ENCODE measurements at places on chromosomes 2 and 18.

- DNase-seq, result no peak
Observed at GRCh38 chr2:177338177-177338721, 54.3 kb upstream of the AGPS start.

GRCh38 chr2:195683174-195683573, 26.1 kb downstream of the SLC39A10 start:
- no peak for DNase-seq

- no peak for DNase-seq
Observed at GRCh38 chr2:26674002-26674751, 18.3 kb upstream of the KCNK3 start.

GRCh38 chr18:25140124-25140961, 211.6 kb downstream of the ZNF521 start:
- DNase-seq, result no peak

GRCh38 chr18:59079264-59079663, 60.4 kb upstream of the SEC11C start:
- no peak for DNase-seq

- no peak for DNase-seq
Observed at GRCh38 chr2:85011098-85011497, 40.1 kb downstream of the KCMF1 start.

GRCh38 chr2:161426922-161427663, 11.0 kb downstream of the TBR1 start:
- DNase-seq, result no peak

GRCh38 chr2:139162456-139162855, 382.3 kb upstream of the NXPH2 start:
- no peak for DNase-seq

GRCh38 chr2:1736045-1736444, 8.3 kb downstream of the PXDN start:
- DNase-seq, result no peak

DNA sequence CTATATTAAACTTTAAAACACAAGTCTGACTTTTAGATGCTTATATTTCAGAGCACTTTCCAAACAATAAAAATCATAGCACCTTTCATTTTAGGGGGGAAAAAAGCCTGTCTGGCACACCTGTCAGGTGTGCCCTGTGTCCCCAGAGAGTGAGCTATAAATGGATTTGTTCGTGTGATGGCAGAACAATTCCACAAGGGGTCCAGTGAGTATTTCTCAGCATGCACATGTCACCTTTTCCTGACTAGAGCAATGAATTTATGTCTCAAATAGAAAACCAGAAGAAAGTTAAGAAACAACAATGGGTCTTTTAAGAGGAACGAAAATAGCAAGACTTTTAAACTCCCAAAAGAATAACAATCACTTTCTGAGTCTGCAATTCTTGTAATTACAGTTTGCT, 55.9 kb downstream of the ACVR1C start:
- DNase-seq, result no peak

DNA sequence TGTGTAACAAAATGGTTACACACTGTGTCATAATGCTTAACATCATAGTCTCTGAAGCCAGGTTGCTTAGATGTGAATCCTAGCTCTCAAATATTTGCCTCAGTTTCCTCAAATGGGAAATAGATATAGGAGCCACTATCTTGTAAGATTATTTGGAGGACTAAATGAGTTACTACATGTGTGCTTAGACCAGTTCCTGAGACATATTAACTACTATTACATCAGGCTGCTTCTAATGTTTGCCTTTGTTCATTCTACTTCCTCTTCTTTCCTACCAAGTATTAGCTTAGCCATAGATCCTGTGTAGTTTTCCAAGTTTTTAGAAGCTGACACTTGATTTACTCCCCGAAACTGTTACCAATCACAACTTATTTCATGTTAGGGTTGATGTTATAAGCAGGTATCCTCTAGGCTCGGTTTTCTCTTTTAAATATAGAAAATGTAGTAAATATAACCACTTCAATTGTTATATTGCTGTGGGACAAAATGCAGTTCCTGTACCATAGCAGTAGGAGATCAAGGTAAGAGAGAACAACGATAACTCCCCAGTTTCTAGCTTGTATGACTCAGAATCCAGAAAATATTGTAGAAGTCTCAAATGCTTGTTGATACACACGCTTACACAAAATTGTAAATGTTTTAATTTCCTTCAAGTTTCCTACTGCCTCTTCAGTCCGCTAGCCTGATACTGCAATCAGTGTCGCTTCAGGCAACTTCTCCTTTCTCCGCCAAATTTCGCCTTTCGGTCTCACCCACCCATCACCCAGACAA, 751 bp upstream of the DNAJC10 start:
- no peak for DNase-seq

- no peak for DNase-seq
Observed at GRCh38 chr2:172358691-172359556, 68.5 kb upstream of the ITGA6 start.

- no peak for DNase-seq
Observed at GRCh38 chr2:181999911-182000310, 14.3 kb downstream of the PPP1R1C start.

DNA sequence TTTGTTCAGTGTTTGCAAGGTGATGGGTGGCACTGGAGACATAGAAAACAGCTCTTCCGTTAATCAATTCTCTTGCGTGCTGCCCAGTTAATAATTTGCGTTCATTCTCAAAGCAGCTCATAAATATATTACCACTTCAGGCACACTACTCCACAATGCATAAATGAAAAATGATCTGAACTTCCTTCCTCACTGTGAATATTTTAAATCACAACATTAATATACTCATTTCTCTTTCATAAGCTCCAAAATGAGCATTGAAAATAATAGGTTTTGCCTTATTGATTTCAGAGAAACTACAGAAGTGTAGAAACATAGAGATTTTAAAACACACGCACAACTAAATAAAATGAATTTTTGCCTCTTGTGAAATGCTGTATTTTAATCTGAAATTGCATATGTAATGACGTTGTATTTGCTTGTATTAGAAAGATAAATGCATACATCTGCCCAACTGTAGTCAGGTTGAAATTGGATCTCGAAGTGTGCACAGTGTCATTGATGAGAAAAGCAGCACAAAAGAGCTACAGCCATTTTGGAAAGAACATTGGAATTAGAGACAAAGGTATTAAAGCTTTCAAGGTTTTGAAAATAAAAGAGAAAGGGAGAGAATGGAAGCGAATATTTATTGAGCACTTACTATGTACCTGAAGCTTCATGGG, 350.5 kb downstream of the LPIN1 start:
- no peak for DNase-seq

GRCh38 chr2:136236019-136236418, 118.1 kb upstream of the CXCR4 start:
- no peak for DNase-seq

- DNase-seq, result no peak
Observed at GRCh38 chr2:16487686-16488085, 177.9 kb downstream of the CYRIA start.

DNA sequence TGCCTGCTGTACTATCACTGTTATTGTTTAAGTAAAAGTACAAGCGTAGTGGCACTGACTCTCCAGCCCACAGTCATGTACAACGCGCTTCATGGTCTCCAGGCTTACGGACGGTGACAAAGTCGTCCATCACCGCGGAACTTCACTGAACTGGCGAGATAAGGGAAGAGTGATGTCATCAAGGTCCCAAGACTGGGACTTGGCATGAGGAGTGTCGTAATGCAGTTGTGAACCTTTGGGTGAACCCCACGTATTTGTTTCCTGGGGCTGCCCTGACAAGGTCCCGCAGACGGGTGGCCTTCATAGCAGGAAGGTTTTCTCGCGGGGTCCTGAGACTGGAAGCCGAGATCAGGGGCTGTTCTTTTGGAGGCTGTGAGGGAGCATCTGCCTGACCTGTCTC, 17.3 kb downstream of the NFATC1 start:
- no peak for DNase-seq

- DNase-seq, result no peak
Observed at GRCh38 chr2:27762951-27763906, 8.3 kb upstream of the MRPL33 start.

- DNase-seq, result no peak
Observed at GRCh38 chr2:24304631-24305030, 55.7 kb downstream of the ITSN2 start.

DNA sequence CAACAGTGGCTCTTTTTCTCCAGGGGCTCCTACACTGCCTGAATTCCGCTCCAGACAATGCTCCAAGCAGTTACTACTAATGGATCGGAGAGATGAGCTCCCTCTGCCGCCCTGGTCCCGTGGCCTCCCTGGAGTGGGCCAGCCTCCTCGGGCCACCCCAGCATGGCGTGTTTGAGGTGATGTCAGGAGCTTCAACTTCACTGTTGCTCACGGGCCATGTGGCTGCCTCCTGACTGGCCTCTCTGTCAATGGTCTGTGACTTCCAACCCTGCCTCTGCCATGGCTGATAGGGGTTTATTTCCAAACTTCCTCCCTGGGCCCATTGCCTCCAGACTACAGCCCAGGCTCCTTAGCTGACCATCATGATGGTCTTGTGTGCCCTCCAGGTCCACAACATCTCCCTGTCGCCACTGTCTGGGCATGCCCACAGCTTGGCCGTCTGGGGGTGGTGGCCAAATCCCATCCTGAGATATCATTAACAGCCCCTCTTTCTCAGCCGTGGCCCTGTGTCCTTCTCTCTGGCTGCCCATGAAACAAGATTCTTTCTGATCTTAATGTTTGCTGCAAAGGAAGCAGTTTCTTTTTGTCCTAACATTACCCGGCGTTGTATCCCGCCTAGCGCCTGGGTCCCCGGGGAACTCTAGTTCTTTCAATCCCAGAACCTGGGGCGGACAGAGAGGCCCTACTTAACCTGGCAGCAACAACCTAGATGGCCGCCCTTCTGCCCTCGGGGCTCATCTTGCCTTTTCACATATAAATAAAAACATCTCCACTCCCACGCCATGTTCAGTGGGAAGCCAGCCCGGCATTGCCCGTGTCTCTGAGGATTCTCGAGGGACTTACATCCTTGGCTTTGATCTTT, 38.1 kb downstream of the ATOH8 start:
- DNase-seq, result no peak

DNA sequence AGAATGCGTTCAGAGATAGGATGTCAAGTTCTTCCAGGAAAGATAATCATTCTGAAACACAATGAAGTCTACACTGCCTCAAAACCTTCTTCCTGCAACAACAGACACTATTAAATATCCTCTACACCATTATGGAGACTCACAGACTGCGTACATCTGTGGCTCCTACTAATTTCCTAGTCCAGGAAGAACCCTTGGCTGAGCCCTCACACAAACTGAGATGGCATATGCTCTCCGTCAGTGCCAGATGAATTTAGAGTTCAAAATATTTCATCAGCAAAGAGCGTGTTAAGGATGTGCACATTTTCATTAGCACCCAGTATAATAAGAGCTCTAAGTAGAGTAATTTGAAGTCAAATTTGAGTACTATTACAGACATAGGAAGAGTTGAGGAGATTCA, 117.2 kb downstream of the TCF4 start:
- DNase-seq, result no peak

GRCh38 chr18:48550101-48550729, 11.4 kb downstream of the CTIF start:
- DNase-seq, result no peak

DNA sequence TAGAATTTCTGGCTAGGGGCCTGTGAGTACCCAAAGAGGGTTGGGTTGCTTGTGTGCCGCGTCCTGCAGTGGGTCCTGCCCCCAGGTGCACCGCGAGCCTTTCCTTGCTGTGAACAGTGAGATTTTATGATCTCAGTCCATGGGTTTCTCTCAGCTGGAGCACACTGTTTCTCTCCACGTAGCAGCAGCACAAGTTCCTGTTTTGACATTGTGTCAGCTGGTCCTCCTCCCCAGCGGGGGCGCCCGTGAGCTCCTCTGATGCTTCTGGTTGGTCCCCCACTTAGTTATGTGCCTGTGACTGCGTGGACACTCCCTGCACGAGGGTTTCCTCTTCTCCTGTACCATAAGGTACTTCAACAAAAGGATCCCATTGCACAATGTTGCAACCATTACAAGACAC, 29.8 kb downstream of the TSHZ1 start:
- no peak for DNase-seq

GRCh38 chr2:239791526-239792404, 233.4 kb downstream of the NDUFA10 start:
- DNase-seq, result no peak

DNA sequence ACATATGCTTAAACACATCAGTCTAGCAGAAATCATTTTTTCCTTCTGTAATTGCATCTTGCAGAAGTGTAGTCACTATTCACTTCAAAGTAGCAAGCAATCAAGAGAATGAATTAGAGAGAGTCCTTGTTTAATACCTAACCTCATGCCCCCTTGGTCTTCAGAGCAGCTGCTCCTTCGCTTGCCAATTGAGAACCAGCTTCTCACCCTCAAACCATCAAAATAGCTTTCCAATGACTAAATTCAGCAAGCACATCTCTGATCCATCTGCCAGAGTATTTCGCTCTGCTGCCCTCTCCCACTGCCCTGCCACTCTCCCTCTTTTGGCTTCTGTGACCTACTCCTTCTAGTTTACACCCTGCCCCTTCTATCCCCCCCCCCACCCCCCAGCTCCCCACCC, 120.7 kb upstream of the AGAP1 start:
- no peak for DNase-seq

- no peak for DNase-seq
Observed at GRCh38 chr2:211103989-211104388, 547.6 kb downstream of the CPS1 start.

DNA sequence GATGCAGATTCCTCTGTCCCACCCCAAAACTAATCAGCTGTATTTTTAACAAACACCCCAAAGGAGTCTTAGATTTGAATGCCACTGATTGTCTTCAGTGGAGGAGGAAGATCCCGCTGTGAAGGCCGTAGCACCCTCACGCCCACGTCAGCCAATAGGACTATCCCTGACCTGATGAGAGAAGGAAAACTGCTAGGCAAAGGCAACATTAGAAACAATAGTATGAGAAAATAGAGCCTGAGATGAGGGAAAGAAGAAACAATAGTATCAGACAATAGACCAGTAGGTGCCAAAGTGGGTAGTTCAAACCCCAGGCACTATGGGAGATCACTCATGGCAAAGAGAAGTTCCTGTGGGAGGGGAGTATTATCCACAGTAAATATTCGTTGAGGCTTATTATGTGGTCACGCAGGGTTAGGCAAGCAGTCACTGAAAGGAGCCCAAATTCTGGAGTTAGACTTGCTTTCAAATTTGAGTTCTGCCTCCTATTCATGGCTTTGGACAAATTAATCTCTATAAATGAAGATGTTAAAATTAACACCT, 2.8 kb downstream of the PCBP1 start:
- DNase-seq, result no peak

- no peak for DNase-seq
Observed at GRCh38 chr2:30230497-30231211, 680 bp upstream of the LBH start.

- no peak for DNase-seq
Observed at GRCh38 chr2:221568299-221568698, 3.8 kb downstream of the EPHA4 start.

DNA sequence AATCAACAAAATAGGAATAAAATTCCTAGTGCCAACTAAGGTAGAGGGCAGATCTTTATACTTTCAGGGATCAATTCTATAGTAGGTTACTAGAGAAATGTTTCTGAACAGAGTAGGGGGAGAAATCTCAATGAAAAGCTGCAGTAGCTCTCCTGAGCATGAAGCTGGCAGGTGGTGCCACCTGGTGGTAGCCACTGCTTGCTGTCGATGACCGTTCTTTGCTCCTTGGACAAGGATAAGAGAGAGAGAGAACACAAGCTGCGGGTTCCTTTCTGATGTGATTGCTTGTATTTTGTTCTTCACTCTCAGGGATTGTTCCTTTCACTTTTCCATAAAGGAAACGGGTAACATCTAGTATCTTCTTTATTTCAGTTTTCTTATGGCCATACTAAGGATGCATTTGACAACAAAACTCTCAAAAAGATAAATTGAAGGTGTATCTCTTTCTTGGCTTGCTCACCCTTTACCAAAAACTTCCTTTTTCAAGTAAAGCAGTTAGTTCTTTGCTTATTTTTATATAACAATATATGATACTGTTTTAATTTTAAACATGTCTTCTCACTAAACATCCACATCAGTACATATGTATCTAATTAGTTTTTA, 18.6 kb upstream of the MRPL19 start:
- no peak for DNase-seq

Measured in cortex of kidney (tissue), 1 donor.